Esophagus squamous epithelium (tissue), 5 donors: ENCODE measurements at places on chromosomes 6 and 20.

- no peak for DNase-seq
Measured at GRCh38 chr6:72646604-72647485, 25.0 kb downstream of the KCNQ5 start.

- no peak for DNase-seq
Measured at GRCh38 chr6:145036236-145036635, 699.1 kb downstream of the EPM2A start.

GRCh38 chr6:158154816-158155215 lies 13.2 kb downstream of the SERAC1 start:
- DNase-seq: no peak

GRCh38 chr20:54398814-54399213 lies 76.6 kb upstream of the DOK5 start:
- DNase-seq: no peak

- no peak for DNase-seq
Measured at GRCh38 chr6:76694795-76695194, 622.3 kb upstream of the IMPG1 start.

- DNase-seq: no peak
Measured at GRCh38 chr20:25389858-25390537, 637 bp downstream of the ABHD12 start.

GRCh38 chr6:144176043-144176442 lies 25.7 kb downstream of the STX11 start:
- DNase-seq: no peak

DNA sequence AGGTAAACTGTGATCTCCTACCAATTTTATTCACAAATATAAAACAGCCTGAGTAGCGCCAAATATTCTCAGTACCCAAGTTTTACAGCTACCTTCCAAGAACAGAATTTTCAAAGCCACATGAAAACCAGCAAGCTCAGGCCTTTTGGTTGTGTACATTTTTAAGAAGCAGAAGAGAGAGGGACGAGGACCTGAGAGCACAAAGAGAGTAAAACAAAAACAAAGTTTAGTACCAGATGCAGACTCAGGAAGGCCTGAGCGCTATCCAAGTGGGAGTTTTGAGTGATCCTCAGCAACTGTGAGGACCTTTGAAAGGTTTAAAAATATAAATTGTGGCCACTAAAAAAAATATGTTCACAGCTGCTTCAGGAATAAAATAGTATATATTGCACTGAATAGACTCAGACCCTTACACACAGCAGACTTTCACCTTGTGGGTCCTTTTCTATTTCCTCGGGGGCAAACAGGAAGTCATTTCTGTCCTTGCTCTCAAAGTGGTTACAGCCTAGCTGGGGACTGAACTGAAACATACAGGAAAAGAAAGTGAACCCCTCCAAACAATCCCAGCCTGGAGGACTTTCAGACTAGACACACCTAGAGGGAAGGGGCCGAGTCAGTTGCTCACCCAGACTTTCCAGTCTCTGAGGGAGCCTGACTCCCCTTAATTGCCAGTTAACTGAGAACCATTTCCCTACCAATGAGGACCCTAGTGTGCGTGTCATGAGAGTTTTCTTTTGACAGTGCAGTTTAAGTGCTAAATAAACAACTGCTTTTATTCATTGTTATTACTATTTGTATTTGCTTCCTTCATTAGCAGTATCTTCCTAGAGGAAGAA lies 48.5 kb upstream of the NT5E start:
- DNase-seq: no peak

DNA sequence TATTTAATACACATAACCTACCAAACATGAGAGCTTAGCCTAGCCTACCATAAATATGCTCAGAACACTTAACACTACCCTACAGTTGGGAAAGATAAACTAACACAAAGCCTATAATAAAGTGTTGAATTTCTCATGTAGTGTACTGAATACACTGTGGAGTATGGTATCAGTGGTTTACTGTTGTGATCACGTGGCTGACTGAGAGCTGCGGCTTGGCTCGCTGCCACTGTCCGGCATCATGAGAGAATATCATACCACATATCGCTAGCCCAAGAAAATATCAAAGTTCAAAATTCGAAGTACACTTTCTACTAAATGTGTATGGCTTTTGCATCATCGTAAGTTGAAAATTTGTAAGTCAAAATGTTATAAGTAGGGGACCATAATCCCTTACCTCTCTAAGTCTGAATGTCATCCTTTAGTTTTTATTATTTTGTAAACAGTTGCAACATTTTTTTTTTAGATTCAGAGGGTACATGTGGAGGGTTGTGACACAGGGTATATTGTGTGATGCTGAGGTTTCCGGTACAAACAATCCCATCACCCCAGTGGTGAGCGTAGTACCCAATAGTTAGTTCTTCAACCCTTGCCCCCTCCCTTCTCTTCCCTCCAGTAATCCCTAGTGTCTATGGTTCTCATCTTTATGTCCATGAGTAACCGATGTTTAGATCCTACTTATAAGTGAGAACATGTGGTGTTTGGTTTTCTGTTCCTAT lies 14.6 kb upstream of the TAAR1 start:
- DNase-seq: no peak

DNA sequence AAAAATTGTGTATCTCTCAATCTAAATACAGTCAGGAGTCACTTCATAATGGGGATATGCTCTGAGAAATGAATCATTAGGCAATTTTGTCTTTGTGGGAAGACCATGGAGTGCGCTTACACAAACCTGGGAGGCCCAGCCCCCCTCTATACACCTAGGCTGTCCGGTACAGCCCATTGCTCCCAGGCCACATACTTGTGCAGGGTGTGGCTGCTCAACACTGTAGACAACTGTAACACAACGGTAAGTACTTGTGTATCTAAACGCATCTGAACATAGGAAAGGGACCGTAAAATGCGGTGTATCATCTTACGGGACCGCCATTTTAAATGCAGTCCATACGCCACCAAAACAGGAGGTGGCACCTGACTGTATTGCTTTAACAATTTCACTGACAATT lies 58.0 kb upstream of the FRMD1 start:
- DNase-seq: no peak

GRCh38 chr6:11968241-11968806 lies 43.8 kb upstream of the HIVEP1 start:
- no peak for DNase-seq

DNA sequence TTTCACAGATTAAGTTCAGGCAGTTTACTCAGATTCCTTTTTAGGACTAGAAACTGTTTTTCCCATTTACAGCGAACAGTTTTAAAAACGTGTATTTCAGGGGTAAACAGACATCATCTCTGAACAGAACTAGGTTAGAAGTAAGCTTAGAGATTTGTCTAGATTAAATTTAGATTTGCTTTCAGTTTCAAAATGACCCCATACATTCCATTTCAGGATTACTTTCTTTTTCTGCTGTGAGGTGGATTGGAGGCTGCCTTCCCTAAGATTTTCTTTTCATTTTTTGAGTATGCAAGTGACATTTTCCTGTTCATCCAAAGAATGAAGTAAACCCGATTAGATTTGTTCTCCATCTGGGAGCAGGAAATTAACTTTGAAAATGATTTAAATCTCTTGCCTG lies 747.2 kb downstream of the KHDRBS2 start:
- no peak for DNase-seq

DNA sequence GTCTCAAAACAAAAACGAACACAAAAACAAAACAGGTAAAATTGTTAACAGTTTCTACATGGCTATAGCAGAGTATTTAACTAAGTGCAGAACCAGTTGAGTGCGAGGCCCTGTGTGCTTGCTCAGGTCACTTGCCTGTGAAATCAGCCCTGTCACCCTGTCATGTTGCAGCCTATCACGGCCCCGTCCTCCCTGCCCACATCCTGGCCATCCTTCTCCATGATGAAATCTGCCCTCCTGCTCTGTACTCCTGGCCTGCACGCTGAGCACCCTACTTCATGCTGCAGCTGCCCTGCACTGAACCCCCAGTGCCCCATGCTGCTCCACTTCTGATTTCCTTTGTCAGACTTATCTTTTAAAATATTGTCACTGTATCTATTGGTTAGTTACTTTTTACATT lies 62.4 kb downstream of the DTD1 start:
- no peak for DNase-seq

DNA sequence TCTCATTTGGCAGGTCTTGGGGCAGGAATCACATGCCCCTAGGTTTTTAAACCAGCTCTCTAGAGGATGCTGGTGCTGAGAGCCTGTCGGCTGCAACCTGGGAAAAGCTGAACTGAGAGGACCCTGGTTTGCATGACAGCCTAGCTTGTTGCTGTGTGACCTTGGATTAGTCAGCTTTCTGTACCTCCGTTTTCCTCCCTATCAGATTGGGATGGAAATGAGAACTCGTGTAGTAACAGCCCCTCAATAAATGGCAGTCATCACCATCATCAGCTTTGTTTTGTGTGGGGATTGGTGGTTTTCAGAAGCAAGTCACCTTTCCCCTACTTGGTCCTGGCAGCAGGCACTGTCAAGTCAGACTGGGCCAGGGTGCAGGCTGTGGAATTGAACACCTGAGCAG lies 75.2 kb upstream of the MYL9 start:
- DNase-seq: no peak

DNA sequence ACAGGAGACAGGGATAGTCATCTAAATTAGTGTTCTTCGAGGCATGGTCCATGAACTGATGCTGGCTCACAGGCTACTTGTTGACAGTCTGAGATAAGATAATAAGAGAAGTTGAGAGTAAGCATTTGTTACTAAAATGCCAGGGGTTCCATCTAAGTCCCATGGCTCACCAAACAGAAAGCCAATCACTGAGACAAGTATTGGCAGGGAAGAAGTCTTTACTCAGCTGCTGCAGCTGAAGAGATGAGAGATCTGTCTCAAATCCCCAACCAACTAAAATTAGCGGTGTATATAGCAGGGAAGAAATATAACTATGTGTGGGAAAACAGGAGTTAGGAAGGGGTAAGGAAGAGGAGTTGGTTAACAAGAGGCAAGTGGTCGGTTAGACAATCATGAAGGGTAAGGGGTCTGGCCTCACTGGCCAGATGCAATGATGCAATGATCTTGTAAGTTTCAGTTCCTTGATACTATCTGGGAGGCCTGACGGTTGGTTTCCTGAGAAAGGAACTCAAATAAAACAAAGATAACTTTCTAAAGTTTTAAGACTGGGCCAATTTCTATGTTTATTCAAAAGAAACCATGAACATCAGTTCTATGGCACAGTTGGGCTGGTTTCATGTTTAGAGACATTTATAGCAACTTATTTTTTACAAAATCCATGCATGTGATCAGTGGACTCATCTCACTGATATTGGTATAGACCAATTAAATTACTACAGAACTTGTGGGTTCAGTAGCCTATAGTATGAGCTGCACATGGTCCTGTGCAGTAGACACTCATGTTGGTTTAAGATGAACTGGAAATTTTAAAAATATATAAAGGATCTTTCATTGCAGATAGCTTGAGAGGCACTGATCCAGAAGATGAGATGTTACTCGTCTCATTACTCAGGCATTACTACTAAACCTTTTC lies 9.9 kb upstream of the HEBP2 start:
- no peak for DNase-seq

DNA sequence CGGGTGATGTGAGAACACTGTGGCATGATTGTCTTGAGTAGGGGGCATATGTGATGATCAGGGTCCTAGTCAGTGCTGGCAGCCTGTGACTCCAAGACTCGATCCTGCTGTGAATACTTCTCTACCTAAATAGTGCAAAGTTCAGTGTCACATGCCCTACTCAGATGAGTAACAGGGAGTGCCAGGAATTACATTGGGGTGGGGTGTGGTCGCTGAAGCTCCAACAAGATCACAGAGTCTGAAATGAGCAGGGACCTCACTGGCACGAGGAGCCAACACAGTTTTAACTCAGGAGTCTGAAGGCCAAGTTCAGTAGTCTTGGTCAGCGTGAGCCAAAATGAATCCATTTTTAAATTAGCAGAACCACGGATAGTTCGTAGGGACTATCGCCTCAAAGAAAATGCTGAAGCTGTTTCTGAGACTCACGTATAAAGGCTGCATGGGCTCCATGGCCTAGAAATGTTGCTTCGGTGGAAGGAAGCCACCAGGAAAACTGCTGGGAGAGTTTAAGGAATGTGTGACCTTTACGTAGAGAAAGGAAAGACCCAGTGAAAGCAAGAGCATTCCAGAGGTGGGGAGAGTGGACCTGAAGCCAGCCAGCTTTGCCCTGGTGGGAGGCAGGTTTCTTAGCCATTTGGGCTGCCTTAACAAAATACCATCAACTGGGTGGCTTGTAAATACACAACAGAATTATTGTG lies 72.2 kb downstream of the RPP40 start:
- DNase-seq: no peak

DNA sequence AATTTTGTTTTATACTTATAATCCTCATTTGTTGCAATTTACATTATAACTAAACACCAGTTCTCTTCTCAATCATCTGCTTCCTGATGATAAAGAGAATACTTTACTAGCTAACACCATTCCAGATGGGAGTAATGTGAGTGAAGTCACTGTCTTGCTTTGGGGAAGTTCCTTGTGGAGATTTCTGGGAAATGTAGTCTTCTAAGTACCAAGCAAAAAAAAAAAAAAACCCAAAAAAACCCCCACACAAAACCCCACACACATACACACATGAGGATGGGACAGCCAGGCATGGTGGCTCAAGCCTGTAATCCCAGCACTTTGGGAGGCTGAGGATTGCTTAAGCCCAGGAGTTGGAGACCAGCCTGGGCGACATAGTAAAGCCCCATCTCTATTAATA lies 2.2 kb upstream of the SNPH start:
- DNase-seq: no peak

DNA sequence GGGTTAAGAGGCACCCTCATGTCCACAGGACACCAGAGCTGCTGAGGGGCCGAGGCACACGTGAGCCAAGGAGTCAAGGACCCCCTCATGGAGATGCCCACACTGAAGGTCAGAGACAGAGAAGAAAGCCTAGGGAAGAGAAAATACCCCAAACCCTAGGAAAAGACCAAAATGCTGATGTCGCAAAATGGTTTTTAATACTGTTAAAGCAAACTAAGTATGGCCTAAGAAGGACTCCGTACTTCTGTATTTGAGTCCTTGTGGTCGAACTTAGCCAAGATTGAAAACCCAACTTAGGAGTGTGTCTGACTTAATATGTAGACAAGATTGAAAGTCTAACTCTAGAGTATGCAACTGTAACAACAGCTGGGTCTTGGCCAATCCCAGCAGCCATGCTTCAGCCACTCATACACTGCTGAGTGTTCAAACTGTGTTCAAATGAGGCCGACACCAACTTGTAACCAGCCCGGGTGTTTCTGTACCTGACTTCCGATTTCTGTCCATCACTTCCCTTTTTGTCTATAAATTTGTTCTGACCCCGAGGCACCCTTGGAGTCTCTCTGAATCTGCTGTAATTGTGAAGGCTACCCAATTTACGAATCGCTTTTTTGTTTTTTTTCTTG lies 92.6 kb upstream of the AGPAT4 start:
- DNase-seq: no peak

DNA sequence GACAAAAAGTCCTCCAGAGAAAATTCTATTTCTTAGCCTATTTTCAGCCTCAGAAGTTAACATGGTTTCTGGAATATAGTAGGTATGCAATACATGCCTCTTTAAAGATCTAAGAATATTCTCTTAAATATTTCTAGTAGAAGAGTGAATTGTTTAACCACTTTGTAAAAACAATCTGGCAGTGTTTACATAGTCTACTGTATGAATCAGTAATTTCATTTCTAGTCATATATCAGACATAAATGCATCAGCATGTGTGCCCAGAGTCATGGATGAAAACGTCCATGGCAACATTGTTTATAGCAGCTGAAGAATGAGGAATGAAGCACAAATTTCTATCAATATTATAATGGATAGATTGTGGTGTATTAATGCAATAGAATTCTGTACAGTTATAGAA lies 124.9 kb downstream of the NKAIN2 start:
- DNase-seq: no peak
